ENCODE measurements at places on chromosomes 5 and 9.

DNA sequence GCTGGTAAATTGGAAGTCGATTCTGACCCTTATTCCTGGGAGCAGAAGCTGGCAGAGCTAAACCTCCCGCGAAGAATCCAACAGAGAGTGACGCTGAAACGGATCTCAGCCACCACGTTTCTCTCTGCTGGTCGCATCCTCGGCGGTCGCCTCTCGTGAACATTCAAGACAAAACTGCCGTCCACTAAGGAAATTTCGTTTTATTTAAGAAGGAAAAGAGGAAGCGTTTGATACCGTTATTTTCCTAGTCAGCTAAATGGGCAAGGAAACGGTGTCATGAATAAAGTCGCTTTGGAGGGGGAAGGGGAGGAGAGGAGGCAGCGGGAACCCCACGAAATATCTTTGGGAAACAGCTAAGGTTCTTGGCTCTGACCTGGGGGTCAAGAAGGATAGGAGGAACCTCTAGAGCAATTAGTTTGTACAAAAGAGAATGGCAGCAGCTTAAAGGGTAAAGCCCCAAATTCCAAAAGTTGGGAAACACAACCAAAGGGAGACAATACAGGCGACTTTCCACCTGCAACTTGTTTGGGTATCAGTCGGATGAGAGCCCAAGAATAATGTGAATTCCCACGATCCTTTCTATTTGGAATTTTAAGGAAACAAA lies 1.9 kb downstream of the FOXB2 start:
- DNase-seq: no peak

DNA sequence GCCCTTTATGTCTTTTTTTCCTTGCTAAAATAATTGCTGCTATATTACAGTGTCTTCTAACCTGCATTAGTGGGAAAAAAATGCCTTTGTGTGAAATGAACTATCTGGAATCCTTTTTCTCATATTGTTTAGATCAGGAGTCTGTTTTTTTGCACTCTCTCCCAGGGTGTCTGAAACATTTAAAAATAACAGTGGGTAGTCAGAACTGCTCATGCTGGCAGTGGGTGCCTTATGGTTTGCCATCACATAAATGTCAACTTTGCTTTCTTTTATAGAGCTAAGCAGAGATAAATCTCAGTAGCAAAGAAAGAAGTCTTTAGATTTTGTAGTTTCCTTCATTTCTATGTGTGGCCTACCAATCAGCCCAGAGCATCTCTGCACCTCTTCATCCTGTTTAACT lies 347.8 kb upstream of the RGMB start:
- DNase-seq: no peak

DNA sequence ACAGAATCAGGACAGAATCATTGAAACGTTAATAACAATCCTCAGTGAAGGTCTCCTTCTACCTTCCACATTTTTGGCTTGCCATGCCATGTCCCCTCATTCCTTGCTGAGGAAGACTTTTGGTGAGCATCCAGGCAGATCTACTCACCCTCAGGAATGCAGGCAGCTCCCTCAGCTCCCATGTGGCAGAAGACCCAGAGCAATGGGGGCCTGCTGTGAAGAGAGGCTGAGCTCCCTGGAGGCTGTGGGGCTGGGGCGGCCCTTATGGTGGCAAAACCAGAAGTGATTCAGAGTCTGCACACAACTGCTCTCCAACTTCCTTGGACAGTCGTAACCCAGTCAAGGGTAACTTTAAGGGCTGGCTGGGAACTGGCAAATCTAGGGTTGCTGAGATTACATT lies 247.2 kb upstream of the EFNA5 start:
- DNase-seq: no peak

DNA sequence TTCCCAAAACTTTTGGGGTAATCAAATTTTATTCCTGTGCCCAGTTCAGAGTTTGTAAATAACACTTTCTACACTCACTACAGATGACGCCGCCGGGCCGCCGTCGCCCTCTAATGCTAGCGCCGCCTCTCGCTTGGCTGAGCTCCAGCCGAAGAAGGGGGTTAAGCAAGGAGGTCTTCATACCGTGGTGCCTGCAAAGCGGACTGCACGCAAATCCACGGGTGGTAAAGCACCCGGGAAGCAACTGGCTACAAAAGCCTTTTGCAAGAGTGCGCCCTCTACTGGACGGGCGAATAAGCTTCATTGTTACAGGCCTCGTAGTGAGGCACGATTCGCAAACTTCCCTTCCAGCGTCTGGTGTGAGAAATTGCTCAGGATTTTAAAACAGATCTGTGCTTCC lies 280.4 kb downstream of the MEF2C start:
- peak; percentile 7 for DNase-seq

- no peak for DNase-seq
Observed at GRCh38 chr9:123048748-123049147, 15.3 kb downstream of the GPR21 start.
